ENCODE measurements at places on chromosomes 3 and 15.
A peak's percentile ranks its signal among the peaks of the same experiment; 100 is the strongest.

- H3K4me3 ChIP-seq: no peak overlapping the region
- no peak for DNase-seq
- H3K27me3 ChIP-seq: no peaks in the 10 kb centered on the region
- H3K4me1 ChIP-seq: peaks cover 15% of the 10 kb centered on the region
Measured at GRCh38 chr3:136725468-136725867, 26.7 kb downstream of the STAG1 start.

- peaks cover 39% of the 10 kb centered on the region for H3K36me3 ChIP-seq
- peaks cover 2% of the 10 kb centered on the region for H3K4me1 ChIP-seq
- H3K4me3 ChIP-seq: no peak overlapping the region
- DNase-seq: no peak
Measured at GRCh38 chr3:48678056-48678455, 7.7 kb downstream of the NCKIPSD start.

GRCh38 chr3:97871801-97872524 is 50.2 kb downstream of the CRYBG3 start:
- no peaks in the 10 kb centered on the region for H3K36me3 ChIP-seq
- peak overlapping the region; percentile 11 for H3K4me3 ChIP-seq
- peak overlapping the region; percentile 30 for H3K27ac ChIP-seq

GRCh38 chr15:81168131-81168526 is 28.6 kb upstream of the IL16 start:
- peaks cover 17% of the 10 kb centered on the region for H3K27me3 ChIP-seq
- H3K27ac ChIP-seq: no peak overlapping the region
- peaks cover 9% of the 10 kb centered on the region for H3K4me1 ChIP-seq
- no peak for DNase-seq

GRCh38 chr15:77784361-77785292 is 151.9 kb upstream of the LINGO1 start:
- H3K4me3 ChIP-seq: no peak overlapping the region
- H3K36me3 ChIP-seq: no peaks in the 10 kb centered on the region
- no peaks in the 10 kb centered on the region for H3K27me3 ChIP-seq
- DNase-seq: no peak

DNA sequence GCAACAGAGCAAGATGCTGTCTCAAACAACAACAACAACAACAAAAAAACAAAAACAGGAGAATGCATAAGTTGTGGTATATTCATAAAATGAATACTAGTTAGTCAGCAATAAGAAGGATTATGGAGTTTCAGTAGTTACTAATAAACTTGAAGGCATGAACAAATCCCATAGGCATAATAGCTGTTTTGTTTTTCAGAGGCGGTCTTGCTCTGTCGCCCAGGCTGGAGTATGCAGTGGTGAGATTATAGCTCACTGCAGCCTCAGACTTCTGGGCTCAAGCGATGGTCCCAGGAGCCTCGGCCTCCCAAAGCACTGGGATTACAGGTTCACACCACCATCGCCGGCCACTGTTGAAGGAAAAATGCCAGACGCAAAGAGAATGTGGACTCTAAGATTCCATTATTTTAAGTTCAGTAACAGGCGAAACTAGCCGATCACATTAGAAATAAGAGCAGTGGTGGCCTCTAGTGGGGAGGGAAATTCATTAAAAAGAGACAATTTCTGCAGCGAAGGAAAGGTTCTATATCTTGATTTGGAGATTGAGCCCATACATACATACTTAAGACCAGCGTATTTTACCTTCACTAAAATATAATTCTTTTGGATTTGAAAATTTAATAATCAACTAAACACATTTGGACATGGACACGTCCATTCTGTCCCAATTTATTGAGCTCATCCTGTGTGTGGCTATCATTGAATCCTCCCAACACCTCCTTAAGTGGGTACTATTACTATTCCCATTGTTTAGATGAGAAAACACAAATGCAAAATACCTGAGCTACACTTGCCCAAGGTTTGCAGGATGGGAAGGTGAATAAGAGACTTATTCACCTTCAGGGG is 27.4 kb upstream of the HDAC11 start:
- no peaks in the 10 kb centered on the region for H3K36me3 ChIP-seq
- DNase-seq: peak; percentile 47
- H3K27me3 ChIP-seq: peaks cover 2% of the 10 kb centered on the region

- no peaks in the 10 kb centered on the region for H3K36me3 ChIP-seq
- peak; percentile 68 for DNase-seq
- no peaks in the 10 kb centered on the region for H3K27me3 ChIP-seq
- H3K27ac ChIP-seq: no peak overlapping the region
Measured at GRCh38 chr3:157239082-157239704, 79.2 kb upstream of the CCNL1 start.

DNA sequence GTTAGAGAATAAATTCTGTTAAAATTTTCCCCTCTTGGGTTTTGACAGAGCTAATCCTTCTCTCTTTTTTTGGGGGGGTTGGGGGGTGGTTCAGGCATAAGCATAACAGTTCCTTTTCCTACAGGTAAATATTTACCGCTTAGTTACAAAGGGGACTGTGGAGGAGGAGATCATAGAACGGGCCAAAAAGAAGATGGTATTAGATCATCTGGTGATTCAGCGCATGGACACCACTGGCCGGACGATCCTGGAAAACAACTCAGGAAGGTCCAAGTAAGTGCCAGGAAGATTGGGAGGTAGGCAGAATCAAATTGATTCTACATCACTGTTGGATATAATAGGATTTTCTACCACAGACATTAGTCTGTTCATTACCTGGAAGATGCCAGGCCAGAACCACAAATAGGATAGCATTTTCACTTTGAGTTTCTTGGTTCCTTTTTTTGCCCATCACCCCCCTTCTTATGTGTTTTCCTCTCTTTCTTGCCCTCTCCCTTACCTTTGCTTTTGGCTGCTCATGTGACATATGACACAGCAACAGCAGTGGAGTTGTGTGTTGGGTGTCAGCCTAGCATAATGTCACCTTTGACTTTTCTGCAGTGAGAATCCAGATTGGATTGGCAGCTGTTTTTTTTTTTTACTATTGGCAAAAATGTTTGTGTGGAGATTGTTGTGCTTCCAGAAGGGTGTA is 79.0 kb downstream of the CHD2 start:
- no peaks in the 10 kb centered on the region for H3K27me3 ChIP-seq
- H3K36me3 ChIP-seq: peaks cover 40% of the 10 kb centered on the region
- peaks cover 9% of the 10 kb centered on the region for H3K4me1 ChIP-seq
- H3K4me3 ChIP-seq: no peak overlapping the region

Measured in activated naive CD8-positive, alpha-beta T cell treated with anti-CD3 and anti-CD28 coated beads, Interleukin-2, amount 10 ng/mL, durations not matched to agents 7 days and 5 days (primary cell).